Endothelial cell (in vitro differentiated cells): ENCODE measurements at places on chromosomes 6 and 20.

- DNase-seq: no peak
Observed at GRCh38 chr6:15352845-15353244, 107.0 kb downstream of the JARID2 start.

GRCh38 chr20:3993109-3993508, 22.2 kb downstream of the RNF24 start:
- DNase-seq: no peak

DNA sequence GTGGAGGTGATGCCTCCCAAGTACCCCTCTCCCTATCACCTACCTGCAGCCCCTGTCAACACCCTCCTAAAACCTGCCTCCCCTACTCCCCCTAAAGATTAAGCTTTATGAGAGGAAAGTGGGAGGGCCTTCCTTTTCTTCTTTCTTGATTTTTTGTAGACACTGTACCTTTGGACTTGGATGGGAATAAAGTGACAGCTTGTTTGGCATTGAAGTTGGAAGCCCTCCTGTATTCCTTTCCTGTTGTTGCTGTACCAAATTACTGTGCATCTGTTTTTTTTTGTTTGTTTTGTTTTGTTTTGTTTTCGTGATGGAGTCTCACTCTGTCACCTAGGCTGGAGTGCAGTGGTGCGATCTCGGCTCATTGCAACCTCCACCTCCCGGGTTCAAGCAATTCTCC, 99.3 kb upstream of the NFATC2 start:
- no peak for DNase-seq

DNA sequence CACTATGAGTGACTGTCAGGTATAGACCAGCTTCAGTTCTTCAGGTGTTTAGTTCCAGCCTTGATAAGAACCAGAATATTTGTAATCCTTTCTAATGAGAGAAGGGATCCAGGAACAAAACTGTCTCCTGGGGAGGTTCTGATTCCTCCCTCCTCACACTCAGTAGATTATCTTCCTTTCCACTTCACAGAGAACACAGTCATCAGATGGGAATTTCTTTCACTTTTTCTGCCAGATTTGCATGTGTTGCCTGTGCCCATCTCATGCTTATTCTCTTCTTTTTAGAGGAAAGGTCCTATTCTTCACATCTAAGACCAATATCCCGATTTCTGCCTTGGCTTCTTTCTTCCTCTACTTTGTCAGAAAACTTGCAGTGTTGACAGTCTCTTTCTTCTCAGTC, 50.8 kb downstream of the CD109 start:
- no peak for DNase-seq

DNA sequence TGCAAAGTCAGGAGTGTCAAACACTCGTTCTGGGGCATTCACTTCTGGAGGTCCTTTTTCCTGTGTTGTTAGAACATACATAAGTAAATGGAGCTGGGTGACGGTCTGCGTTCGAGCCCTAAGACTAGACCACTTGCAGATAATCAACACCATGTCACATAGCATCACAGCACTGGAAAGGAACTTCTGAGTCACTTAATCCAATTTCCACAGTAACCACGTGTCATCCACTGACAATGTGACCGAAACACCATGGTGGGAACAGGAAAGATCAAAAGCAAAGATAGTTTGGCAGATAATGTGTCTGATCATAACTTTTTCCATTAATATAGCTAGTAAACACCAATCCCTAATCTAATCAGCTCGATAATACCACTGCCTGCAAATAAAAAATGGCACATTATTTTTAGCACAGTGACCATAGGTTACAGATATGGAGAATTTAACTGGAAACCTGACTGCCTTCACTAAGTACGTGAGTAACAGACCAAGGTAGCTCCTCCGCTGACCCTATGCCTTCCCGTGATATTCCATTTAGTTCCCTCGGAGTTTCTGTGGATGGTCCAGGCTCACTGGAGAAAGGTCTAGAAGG, 34.8 kb downstream of the WRNIP1 start:
- DNase-seq: no peak

GRCh38 chr6:161745128-161745527, 471.3 kb upstream of the AGPAT4 start:
- DNase-seq: no peak
